Neural progenitor cell (in vitro differentiated cells): ENCODE measurements at places on chromosomes 2 and 18. TPM values are rescaled to one million over a fixed set of nuclear protein-coding genes. Genes with fewer than 3 reads are reported as not detected.

SKOR2 gene
- not detected in 2 replicates for total RNA-seq

GRCh38 chr2:165648801-165649200 is 145.2 kb downstream of the GALNT3 start:
- no peak for DNase-seq
- peaks cover 6% of the 10 kb centered on the region for H3K4me1 ChIP-seq
- H3K27me3 ChIP-seq = no peaks in the 10 kb centered on the region
- H3K4me3 ChIP-seq = no peak overlapping the region

NEU4 gene
- total RNA-seq = 1.2 TPM in 1 of 2 replicates, not detected in the other

DNA sequence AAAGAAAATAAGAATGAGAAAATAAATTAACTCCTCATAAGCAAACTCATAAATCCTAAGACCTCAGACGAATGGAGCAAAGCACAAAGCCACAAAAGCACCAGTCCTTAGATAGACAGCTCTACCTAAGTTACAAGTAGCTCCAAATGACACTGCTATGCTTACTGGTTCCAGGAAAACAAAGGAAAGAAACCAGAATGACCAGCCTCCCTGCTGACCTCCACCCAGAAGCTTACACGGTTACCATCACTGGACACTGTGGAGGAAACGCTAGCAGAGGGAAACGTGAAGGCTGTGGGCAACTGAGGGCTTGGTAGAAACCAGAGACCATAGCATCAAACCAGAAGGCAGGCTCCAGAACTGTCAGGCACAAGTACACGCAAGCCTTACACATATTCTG is 67.8 kb downstream of the STK39 start:
- no peak for DNase-seq
- H3K4me1 ChIP-seq = peaks cover 88% of the 10 kb centered on the region
- H3K36me3 ChIP-seq = no peaks in the 10 kb centered on the region
- H3K27me3 ChIP-seq = no peaks in the 10 kb centered on the region

- H3K4me3 ChIP-seq = no peak overlapping the region
- peaks cover 11% of the 10 kb centered on the region for H3K4me1 ChIP-seq
- H3K27me3 ChIP-seq = no peaks in the 10 kb centered on the region
- H3K27ac ChIP-seq = no peak overlapping the region
These were observed 105.7 kb upstream of the GATA6 start for GRCh38 chr18:22063672-22064071.

EIPR1 gene
- 57.1 and 73.0 TPM in 2 replicates for total RNA-seq

VIT gene
- total RNA-seq = not detected in 2 replicates

- no peak overlapping the region for H3K4me3 ChIP-seq
These were observed 136.2 kb downstream of the WDSUB1 start for GRCh38 chr2:159150280-159150746.

- H3K4me3 ChIP-seq = no peak overlapping the region
- H3K27me3 ChIP-seq = no peaks in the 10 kb centered on the region
- H3K27ac ChIP-seq = no peak overlapping the region
- no peaks in the 10 kb centered on the region for H3K4me1 ChIP-seq
These were observed 28.0 kb downstream of the KIF3C start for GRCh38 chr2:25954199-25954752.

EGR4 gene
- 0.40 TPM in 1 of 2 replicates, not detected in the other for total RNA-seq

DNA sequence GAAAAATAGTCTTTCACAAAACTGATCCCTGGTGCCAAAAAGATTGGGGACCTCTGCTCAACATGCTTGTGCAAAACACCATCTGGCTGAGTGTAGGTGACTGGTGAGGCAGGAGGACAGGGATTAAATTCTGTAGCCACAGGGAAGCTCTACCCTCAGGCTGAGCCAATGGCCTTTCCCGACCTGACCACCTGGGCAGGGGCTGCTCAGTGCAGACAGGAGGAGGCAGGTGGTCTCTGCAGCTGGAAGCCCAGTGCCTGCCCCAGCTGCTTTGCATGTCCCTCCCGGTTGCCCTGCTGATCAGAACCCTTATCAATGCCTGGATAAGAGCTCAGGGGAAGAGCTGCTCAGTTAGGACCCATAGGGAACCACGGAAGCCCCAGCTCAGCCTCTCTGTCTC is 235.3 kb downstream of the ANKRD36 start:
- no peaks in the 10 kb centered on the region for H3K36me3 ChIP-seq
- no peaks in the 10 kb centered on the region for H3K27me3 ChIP-seq
- peaks cover 10% of the 10 kb centered on the region for H3K4me1 ChIP-seq
- no peak overlapping the region for H3K27ac ChIP-seq
- DNase-seq = peak; percentile 7
- H3K4me3 ChIP-seq = no peak overlapping the region

ZNF521 gene
- 136 and 148 TPM in 2 replicates for total RNA-seq
